Stimulated activated CD4-positive, alpha-beta T cell treated with anti-CD3 and anti-CD28 coated beads, Interleukin-1b, Interleukin-23, amount 100 ng/mL, for 1 hour (primary cell): ENCODE measurements at places on chromosomes 7 and 10.
A peak's percentile ranks its signal among the peaks of the same experiment; 100 is the strongest.

GRCh38 chr7:151722533-151722932, 154.4 kb downstream of the PRKAG2 start:
- DNase-seq: no peak

- no peak for DNase-seq
Measured at GRCh38 chr7:71615017-71615416, 483.1 kb downstream of the GALNT17 start.

- DNase-seq: no peak
Measured at GRCh38 chr10:2019281-2019680, 282.0 kb upstream of the ADARB2 start.

- no peak for DNase-seq
Measured at GRCh38 chr7:147282204-147282603, 1165.6 kb downstream of the CNTNAP2 start.

GRCh38 chr10:30805061-30805460, 175.5 kb upstream of the LYZL2 start:
- DNase-seq: no peak

- DNase-seq: no peak
Measured at GRCh38 chr7:87687653-87688254, 59.6 kb downstream of the RUNDC3B start.

- no peak for DNase-seq
Measured at GRCh38 chr7:117562759-117563158, 82.9 kb downstream of the CFTR start.

DNA sequence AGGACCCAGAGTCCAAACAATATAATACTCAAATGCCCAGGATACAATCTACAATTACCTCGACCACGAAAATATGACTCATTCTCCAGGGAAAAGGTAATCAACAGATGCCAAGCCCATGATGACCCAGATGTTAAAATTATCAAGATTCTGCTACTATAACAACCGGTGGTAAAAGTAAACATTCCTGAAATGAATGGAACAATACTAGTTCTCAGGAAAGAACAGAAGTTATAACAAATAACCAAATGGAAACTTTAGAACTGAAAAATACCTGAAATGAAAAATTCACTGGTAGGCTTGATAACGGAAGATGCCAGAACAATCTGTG, 34.1 kb upstream of the GUSB start:
- no peak for DNase-seq

DNA sequence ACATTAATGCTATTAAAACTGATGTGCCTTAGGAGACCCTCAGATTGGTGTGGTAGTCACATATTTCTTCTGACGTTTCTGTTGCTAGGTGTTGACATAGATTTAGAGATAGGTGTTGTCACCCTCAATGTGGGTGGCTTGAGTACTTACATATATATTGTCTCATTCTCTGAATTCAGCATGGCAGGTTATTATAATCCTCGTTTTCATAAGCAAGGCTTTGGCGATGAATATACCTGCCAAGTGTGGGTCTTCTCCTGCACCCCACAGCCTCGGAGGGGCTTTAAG, 7.0 kb downstream of the FBH1 start:
- no peak for DNase-seq

DNA sequence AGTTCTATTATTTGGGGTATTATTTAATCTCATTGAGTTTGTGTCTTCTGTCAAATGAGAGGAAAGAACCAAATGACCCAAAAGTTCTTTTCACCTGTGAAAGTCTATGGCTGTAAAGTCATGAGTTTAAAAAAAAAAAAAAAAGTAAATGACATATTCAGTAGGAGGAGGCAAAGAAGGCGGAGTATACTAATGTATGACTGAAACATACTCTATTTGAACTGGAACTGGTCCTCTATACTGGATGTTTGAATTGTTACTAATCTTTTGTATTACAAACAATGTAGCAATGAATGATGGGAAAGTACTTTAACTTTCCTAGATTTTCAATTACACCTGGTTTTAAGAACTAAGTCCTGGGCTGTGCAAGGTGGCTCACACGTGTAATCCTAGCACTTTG, 24.9 kb upstream of the GSAP start:
- DNase-seq: no peak

DNA sequence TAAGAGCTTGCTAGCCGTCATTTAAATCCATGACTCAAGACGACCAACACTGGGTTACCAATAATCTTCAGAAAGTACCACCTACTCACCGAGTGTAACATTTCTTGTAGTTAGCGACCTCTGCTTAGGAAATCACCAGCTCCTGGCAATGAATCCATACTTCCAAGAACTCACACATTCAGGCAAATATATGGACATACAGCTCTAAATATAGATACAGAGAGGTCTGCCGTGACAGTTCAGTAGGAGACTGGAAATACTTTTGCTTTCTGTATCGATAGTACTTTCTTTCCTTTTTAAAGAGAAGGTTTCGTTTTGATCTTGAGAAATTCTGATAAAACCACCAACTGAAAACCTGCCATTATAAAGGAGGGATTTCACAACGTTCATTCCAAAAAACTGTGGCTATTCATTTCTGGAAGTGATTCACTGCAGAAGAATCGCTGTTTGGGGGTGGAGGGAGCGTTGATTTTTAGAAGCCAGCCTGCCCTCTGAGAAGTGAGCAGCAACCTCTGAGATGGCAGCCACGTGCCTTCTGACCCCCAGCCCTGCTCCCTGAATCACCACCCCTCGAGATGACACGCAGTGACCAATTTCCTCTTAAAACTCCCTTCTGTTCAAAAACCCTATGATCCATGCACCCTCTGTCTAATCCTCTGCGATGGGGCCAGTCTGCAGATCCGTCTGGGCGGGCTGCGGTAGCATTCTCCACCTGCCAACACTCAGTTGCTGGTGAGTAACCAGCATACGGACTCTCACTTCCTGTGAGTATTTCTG, 179.0 kb upstream of the KLF14 start:
- DNase-seq: peak; percentile 55

DNA sequence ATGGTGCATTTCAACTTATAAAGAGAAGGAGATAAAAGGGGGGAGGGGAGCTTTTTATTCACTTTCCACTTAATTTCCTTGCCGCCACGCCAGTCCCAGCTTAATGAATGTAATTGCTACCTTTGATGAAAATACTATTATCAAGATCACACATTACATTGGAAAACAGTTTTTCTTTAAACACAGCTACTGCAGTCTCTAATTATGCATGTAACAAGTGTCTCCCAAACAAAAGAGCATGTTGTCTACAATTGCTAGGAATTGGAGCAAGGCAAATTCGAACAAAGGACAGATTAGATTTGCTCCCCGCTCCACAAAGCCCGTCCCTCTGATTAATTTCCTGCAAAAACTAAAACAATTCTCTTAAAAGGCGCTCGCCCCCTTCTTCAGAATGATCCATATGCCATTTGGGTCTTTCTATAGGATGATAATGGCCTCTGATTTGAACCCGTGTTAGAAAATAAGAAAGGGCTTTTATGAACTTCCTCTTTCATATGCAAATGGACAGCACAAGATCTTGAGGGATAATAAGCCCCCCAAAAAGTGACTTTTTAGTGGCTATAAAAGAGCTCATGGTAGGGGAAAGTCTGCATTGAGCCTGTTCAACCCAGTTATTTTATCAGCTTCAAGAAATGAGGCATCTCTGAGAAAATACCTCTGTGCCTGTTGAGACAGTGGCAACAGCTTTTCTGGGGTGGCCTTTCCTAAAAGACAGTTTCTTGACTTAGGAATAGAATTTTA, 60.6 kb downstream of the ACADSB start:
- DNase-seq: no peak

GRCh38 chr10:64385355-64385754, 864.2 kb downstream of the REEP3 start:
- DNase-seq: no peak

DNA sequence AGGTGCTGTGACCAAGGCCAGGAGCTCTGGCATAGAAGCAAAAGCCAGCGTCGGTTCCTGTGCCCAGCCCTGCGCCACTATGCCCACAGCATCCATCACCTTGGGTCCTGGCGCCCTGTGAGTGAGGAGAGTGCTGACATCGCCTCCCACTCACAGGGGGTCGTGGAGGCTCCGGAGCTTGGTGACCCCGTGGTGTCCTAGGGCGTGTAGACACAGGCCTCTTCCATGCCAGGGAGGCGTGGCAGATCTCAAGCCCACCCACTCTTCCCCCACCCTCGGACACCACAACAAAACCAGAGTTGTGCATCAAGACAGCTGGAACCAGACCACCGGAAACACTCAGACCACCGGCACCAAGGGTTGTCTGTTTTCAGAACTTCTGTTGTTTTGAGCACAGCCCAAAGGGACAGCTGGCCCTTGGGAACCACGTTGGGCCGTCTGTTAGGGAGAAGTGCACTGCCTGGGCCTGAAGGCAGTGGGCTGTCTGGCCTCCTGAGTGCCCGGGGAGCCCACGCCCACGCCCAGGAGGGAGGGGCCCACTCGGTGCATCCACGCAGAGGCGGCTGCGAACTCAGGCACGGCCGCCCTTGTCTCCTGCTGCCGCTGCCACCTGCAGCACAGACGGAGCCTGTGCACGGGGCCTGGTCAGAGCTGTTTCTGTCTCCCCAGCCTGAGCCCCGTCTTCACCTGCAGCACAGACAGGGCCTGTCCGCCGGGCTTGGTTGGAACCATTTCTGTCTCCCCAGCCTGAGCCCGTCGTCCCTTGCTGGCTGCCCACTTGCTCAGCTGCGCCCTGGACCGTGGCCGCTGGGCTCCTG, 106.3 kb downstream of the INPP5A start:
- no peak for DNase-seq

GRCh38 chr7:88291398-88292173, 15.1 kb downstream of the STEAP4 start:
- no peak for DNase-seq

DNA sequence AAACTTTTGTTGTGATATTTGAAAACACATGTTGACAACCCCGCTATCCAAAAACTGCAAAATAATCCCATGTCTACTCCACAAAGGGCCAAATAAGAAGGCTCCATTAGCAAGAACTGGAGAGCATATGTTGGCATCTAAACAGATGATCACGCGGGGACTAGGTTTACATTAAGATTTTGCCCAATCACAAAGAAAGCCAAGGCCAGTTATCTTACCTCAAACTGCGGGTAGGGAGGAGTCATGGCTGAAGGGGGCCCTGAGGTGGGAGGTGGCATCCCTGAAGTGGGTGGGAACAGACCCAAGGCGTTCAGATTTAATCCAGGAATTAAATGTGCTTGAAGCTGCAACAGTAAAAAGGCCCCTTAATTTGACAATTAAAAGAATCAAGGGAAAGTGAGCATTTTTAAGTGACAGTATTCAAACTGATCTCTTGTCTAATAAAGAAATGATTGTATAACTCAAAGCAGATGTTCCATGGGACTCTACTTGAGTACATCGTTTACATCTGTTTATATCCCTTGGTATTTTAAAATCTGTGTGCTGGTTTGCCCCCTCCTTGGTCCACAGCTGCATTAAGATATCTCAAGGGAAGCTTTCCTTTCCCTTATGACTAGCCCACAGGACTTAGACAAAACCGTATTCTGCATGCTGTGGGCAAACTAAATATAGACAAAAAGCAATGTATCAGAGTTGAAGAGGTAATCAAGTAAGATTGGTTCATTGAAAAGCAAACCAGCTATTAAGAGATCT, 42.9 kb downstream of the MALSU1 start:
- DNase-seq: no peak
